ENCODE measurements at places on chromosomes 3 and 15. TPM values are rescaled to one million over a fixed set of nuclear protein-coding genes. Genes with fewer than 3 reads are reported as not detected.
A peak's percentile ranks its signal among the peaks of the same experiment; 100 is the strongest.

DNA sequence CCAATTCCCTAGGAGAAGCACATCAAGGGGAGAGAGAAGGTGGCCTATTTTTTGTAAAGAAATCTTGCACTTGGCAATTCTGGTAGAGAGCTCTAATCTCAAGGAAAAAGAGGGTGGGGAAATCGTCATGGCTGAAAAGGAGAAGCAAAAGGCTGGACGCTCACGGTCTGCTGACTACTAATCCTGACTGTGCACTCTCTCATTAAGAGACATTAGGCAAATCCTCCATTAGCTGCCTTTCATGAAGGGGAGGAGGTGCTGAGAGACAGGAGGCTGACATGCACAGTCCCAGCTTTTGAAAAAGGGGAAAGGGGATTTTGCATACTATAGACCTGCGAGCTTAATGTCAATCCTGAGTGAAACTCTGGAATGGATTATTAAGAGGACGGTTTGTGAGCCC is 170.0 kb downstream of the NR2F2 start:
- DNase-seq: no peak
- H3K27ac ChIP-seq: no peak overlapping the region
- H3K27me3 ChIP-seq: no peaks in the 10 kb centered on the region
- no peaks in the 10 kb centered on the region for H3K36me3 ChIP-seq

- no peaks in the 10 kb centered on the region for H3K36me3 ChIP-seq
- H3K4me1 ChIP-seq: no peaks in the 10 kb centered on the region
- peak overlapping the region; percentile 29 for H3K4me3 ChIP-seq
- DNase-seq: no peak
- no peaks in the 10 kb centered on the region for H3K27me3 ChIP-seq
These were observed 54.3 kb downstream of the DNAJB8 start for GRCh38 chr3:128412180-128413002.

DNA sequence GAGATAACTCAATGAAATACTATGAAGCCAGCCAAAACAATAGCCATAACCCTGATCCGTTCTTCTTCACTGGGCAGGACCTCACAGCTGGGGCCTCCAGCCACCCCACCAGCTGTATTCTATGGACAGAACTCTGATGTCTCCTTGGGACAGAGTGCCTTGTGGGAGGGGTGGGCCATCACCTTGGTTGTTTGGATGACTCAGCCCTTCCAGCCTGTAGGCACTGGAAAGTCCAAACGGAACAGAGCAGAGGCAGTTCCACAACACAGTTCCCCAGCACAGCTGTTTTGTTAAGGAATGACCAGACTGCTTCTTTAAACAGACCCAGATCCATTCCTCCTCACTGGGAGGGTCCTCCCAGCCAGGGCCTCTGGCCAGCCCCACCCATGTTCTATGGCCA is 31.9 kb upstream of the ZBED2 start:
- no peak for DNase-seq
- H3K27me3 ChIP-seq: no peaks in the 10 kb centered on the region
- no peak overlapping the region for H3K27ac ChIP-seq
- no peaks in the 10 kb centered on the region for H3K4me1 ChIP-seq
- H3K36me3 ChIP-seq: peaks cover 6% of the 10 kb centered on the region
- no peak overlapping the region for H3K4me3 ChIP-seq

DNA sequence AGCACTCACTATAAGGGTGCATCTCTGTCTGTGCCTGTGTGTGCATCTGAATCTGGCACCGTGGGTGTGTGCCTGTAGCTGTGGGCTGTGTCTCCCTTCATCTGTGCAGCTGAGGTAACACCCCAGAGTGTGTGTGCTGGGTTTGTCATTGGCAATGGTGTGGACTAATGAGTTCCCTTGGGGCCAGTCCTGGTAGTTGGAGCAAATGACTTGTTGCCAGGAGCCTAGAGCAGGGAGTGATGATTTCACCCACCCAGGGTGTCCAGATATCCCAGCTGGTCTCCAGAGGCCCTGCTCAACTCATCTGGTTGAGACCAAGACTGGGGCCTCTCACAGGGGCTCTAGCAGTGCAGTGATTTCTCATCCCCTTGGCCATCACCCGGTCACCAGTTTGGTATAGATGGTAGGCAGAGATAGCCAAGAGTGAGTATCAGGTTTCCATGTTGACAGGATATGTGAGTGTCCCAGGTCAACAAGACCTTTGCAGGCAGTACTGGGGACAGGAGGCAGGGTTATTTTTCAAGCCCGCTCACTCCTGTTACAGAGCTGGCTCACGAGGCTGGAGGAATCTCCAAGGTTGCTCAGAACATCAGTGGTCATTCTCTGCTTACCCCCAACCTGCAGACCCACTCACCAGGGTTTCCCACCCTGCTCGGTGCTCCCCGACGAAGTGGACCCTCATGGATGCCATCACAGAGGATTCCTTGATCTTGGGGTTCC is 4.1 kb upstream of the HDAC11 start:
- no peaks in the 10 kb centered on the region for H3K27me3 ChIP-seq
- no peak for DNase-seq
- H3K36me3 ChIP-seq: no peaks in the 10 kb centered on the region
- no peak overlapping the region for H3K27ac ChIP-seq
- peaks cover 10% of the 10 kb centered on the region for H3K4me1 ChIP-seq
- no peak overlapping the region for H3K4me3 ChIP-seq

DNA sequence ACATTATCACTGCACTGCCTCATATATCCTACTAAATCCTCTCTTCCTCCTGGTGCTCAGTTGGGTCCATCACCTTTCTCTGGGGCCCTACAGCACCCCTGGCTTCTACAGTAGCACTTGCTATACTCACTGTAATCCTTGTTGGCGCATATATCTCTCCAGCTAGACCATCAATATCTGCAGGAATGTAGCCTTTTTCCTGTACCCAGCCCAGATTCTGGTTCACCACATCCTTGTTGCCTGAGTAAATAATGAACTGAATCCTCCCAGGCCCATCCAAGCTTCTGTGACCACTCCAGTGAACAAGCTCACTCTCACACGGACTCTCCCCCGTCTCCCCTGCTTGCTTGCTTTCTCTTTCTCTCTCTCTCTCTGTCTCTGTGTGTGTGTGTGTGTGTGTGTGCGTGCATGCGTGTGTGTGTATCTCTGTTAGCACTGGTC is 62.5 kb upstream of the LIPC start:
- H3K4me3 ChIP-seq: no peak overlapping the region
- H3K4me1 ChIP-seq: no peaks in the 10 kb centered on the region
- no peak for DNase-seq
- H3K36me3 ChIP-seq: peaks cover 6% of the 10 kb centered on the region

DNA sequence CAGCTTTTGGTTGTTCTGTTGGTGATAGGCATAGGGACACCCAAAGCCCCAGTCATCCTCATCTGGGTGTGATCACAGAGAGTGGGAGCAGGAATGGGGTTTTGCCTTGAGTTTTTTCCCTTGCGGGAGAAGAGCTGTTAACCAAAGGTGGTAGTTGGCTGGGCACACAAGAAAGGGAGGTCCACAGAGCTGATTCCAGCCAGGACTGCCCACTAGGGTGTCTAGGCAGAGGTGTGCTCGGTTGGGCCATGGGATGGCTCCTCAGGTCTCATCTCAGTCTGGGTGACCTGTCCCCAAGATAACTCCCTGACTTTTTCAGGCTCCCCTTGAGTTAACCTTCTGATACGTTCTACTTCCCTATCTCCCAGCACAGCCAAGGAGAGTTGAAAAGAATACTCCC is 134.8 kb downstream of the PDE8A start:
- no peak overlapping the region for H3K27ac ChIP-seq
- no peak overlapping the region for H3K4me3 ChIP-seq
- H3K27me3 ChIP-seq: no peaks in the 10 kb centered on the region
- H3K4me1 ChIP-seq: no peaks in the 10 kb centered on the region

Gene HRG
- total RNA-seq: not detected

Gene DUOXA2
- total RNA-seq: not detected

GRCh38 chr15:48899793-48900192 is 21.9 kb downstream of the EID1 start:
- no peak for DNase-seq
- H3K27ac ChIP-seq: no peak overlapping the region
- H3K4me1 ChIP-seq: no peaks in the 10 kb centered on the region
- no peaks in the 10 kb centered on the region for H3K27me3 ChIP-seq

DNA sequence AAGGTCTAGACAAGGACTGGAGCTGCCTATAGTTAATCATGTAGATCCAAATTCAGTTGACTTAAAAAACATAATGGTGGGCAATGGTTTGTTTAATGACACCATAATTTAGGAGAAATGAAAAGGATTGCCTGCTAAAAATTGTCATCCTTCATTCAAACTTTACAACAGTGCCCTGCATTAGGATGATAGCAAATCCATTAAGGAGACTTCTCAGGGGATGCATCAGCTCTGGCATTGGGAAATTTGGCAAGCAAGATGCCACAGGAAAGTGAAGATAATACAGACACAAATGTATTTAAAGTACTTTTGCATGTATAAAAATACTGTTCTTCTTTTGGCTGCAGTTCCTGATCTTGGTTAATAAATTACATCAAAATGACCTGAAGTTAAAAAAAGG is 93.1 kb upstream of the SKOR1 start:
- no peaks in the 10 kb centered on the region for H3K27me3 ChIP-seq
- no peak for DNase-seq
- no peaks in the 10 kb centered on the region for H3K36me3 ChIP-seq
- H3K27ac ChIP-seq: no peak overlapping the region
- H3K4me1 ChIP-seq: no peaks in the 10 kb centered on the region
- no peak overlapping the region for H3K4me3 ChIP-seq

Gene STAB1
- 0.90 TPM for total RNA-seq
